CD4-positive, CD25-positive, alpha-beta regulatory T cell (primary cell): ENCODE measurements at places on chromosomes 4 and X. TPM values are rescaled to one million over a fixed set of nuclear protein-coding genes. Genes with fewer than 3 reads are reported as not detected.

The H2BW2 gene
- not detected for total RNA-seq

The VCX gene
- not detected for total RNA-seq

The GPR78 gene
- not detected for total RNA-seq

The NPY5R gene
- not detected for total RNA-seq

The OTUD6A gene
- total RNA-seq, result not detected

The SLC35A2 gene
- total RNA-seq, result 50.0 TPM

The UBQLN2 gene
- 49.6 TPM for total RNA-seq

The PDGFC gene
- total RNA-seq, result 0.62 TPM

GRCh38 chrX:111743316-111743715 is 62.3 kb downstream of the ALG13 start:
- no peaks in the 10 kb centered on the region for H3K27me3 ChIP-seq
- H3K36me3 ChIP-seq, result peaks cover 48% of the 10 kb centered on the region
- no peak for DNase-seq
- H3K27ac ChIP-seq, result no peak overlapping the region
- H3K4me1 ChIP-seq, result no peaks in the 10 kb centered on the region

GRCh38 chrX:40268188-40268520 is 170.4 kb upstream of the BCOR start:
- no peaks in the 10 kb centered on the region for H3K27me3 ChIP-seq
- no peak overlapping the region for H3K27ac ChIP-seq
- peaks cover 10% of the 10 kb centered on the region for H3K4me1 ChIP-seq

DNA sequence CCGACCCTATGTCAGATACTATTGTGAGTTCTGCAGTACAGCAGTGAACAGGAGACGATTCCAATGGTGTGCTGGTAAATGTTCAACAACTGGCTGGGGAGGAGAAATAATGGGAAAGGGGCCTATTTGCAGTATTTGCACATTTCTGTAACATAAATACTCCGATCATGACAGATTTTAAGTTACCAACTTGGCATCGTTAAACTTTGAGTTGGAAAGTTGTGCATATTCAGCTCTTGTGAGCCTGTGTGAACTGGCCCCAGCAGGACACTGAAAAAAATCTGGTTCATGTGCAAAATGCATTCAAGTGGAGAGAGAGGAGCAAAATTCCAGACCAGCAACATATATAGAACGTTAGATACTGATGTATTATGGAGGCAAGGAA is 175.0 kb downstream of the MAPK10 start:
- no peak overlapping the region for H3K27ac ChIP-seq
- H3K4me3 ChIP-seq, result no peak overlapping the region
- DNase-seq, result no peak
- no peaks in the 10 kb centered on the region for H3K4me1 ChIP-seq
- no peaks in the 10 kb centered on the region for H3K36me3 ChIP-seq
- H3K27me3 ChIP-seq, result no peaks in the 10 kb centered on the region

- H3K27me3 ChIP-seq, result no peaks in the 10 kb centered on the region
- H3K4me1 ChIP-seq, result no peaks in the 10 kb centered on the region
- H3K27ac ChIP-seq, result no peak overlapping the region
- DNase-seq, result no peak
- H3K36me3 ChIP-seq, result no peaks in the 10 kb centered on the region
These were observed 3.9 kb upstream of the DTHD1 start for GRCh38 chr4:36277533-36277932.

DNA sequence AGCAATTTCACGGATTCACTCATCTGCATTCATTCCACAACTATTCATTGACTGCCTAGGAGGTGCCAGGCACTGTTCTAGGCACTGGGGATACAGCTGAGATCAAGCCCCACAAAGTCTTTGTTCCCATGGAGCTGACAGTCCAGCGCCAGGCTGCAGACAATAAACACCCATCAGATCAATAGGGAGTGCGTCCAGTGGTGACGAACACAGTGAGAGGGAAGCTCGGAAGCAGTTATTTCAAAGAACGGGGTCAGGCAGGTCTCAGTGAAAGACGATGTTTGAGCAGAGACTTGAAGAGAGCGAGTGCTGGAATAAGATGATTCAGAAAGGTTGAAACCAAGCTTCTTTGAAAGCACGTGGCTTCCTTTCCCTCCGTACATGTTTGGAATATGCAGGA is 167.2 kb downstream of the EVC2 start:
- no peak overlapping the region for H3K4me3 ChIP-seq
- H3K27me3 ChIP-seq, result no peaks in the 10 kb centered on the region
- no peaks in the 10 kb centered on the region for H3K4me1 ChIP-seq
- no peak for DNase-seq
- H3K27ac ChIP-seq, result no peak overlapping the region

- H3K4me1 ChIP-seq, result no peaks in the 10 kb centered on the region
- H3K27ac ChIP-seq, result no peak overlapping the region
- H3K36me3 ChIP-seq, result no peaks in the 10 kb centered on the region
- no peaks in the 10 kb centered on the region for H3K27me3 ChIP-seq
- no peak for DNase-seq
These were observed 37.4 kb downstream of the MAML3 start for GRCh38 chr4:140116442-140117104.

DNA sequence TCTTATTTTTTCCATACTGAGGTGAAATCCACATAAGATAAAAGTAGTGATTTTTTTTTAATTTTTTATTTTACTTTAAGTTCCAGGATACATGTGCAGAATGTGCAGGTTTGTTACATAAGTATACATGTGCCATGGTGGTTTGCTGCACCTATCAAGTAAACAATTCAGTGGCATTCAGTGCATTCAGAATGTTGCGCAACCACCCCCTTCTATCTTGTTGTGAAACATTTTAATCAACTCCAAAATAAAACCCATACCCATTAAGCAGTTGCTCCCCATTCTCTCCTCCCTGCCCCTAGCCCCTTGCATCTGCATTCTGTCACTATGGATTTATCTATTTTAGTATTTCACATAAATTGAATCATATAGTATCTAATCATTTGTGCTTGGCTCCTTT is 121.2 kb downstream of the KLHL13 start:
- no peak for DNase-seq
- H3K4me1 ChIP-seq, result no peaks in the 10 kb centered on the region
- no peaks in the 10 kb centered on the region for H3K27me3 ChIP-seq
- H3K4me3 ChIP-seq, result no peak overlapping the region
- H3K36me3 ChIP-seq, result no peaks in the 10 kb centered on the region

GRCh38 chr4:184472614-184473498 is 1.5 kb downstream of the IRF2 start:
- peak; percentile 60 for DNase-seq
- H3K27me3 ChIP-seq, result no peaks in the 10 kb centered on the region
- peaks cover 58% of the 10 kb centered on the region for H3K4me1 ChIP-seq
- peak overlapping the region; percentile 79 for H3K27ac ChIP-seq

DNA sequence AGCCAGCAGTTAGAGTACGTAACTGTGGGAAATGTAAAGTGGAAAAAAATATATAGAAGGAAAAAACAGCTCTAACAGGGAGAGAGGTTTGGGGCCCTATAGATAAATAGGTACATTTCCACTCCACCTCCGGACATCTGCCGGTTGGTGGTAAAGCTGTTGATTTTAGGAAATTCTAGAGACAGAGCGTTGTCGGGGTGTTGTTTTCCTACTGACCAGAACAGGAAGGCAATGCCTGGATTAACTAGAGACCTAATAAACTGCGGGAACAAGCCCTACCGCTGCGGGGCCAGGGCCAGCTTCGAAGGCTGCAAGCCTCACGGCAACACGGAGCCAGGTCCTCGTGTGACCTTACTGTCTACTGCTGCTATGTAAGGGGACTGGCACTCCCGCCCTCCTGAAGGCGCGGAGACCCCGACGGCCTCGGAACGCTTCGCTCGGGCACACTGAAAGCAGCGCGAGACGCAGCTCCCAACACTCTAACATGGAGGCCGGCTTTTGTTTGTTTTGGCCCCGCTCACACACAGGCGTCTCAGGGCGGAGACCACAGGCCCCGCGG is 702 bp upstream of the CDKN2AIP start:
- no peak for DNase-seq
- H3K36me3 ChIP-seq, result peaks cover 24% of the 10 kb centered on the region
- H3K4me3 ChIP-seq, result peak overlapping the region; percentile 84
- H3K27ac ChIP-seq, result peak overlapping the region; percentile 96
- H3K4me1 ChIP-seq, result peaks cover 47% of the 10 kb centered on the region

DNA sequence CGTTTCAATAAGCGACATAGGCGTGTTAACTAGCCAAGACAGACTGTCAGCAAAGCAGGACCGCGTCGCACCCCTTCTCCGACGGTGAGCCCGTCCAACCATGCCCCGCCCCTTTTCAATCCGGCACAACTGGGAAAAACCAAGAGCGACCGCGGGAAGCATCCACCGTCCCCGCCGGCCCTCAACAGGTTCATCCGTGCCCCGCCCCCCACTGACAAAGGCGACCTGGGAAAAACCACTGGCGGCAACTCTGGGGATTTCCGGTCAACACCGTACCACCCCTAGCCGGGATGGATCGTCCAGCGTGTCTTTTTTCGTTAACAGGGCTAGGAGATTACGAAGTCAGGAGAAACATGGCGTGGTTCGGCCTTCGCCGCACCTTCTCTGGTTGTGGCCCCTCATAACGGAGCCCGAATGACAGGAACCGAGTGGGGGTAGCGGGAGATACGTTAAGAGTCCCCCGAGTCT is 377 bp downstream of the TIMM17B start:
- peak overlapping the region; percentile 78 for H3K4me3 ChIP-seq
- peak overlapping the region; percentile 96 for H3K27ac ChIP-seq
- H3K4me1 ChIP-seq, result peaks cover 19% of the 10 kb centered on the region
- no peaks in the 10 kb centered on the region for H3K27me3 ChIP-seq
- H3K36me3 ChIP-seq, result peaks cover 18% of the 10 kb centered on the region

GRCh38 chr4:13531625-13531998 is 12.7 kb downstream of the NKX3-2 start:
- H3K4me3 ChIP-seq, result no peak overlapping the region
- peaks cover 24% of the 10 kb centered on the region for H3K4me1 ChIP-seq
- H3K27me3 ChIP-seq, result peaks cover 62% of the 10 kb centered on the region
- H3K36me3 ChIP-seq, result no peaks in the 10 kb centered on the region
- DNase-seq, result no peak

GRCh38 chrX:74931214-74931613 is 6.0 kb upstream of the NEXMIF start:
- H3K27ac ChIP-seq, result no peak overlapping the region
- H3K4me3 ChIP-seq, result no peak overlapping the region
- no peak for DNase-seq
- H3K27me3 ChIP-seq, result no peaks in the 10 kb centered on the region

- H3K4me1 ChIP-seq, result no peaks in the 10 kb centered on the region
- no peak overlapping the region for H3K4me3 ChIP-seq
- no peak for DNase-seq
- no peaks in the 10 kb centered on the region for H3K36me3 ChIP-seq
- H3K27ac ChIP-seq, result no peak overlapping the region
These were observed 1060.1 kb downstream of the ADGRL3 start for GRCh38 chr4:62260254-62260653.

- peak; percentile 23 for DNase-seq
- H3K4me1 ChIP-seq, result no peaks in the 10 kb centered on the region
- no peaks in the 10 kb centered on the region for H3K36me3 ChIP-seq
- no peaks in the 10 kb centered on the region for H3K27me3 ChIP-seq
- no peak overlapping the region for H3K4me3 ChIP-seq
These were observed 96.2 kb downstream of the UGT8 start for GRCh38 chr4:114694770-114695169.

GRCh38 chr4:26999689-27000088 is 139.0 kb downstream of the STIM2 start:
- peaks cover 18% of the 10 kb centered on the region for H3K36me3 ChIP-seq
- H3K4me1 ChIP-seq, result peaks cover 15% of the 10 kb centered on the region
- no peak overlapping the region for H3K4me3 ChIP-seq
- no peak overlapping the region for H3K27ac ChIP-seq

GRCh38 chr4:19133315-19133714 is 1111.8 kb upstream of the LCORL start:
- H3K4me1 ChIP-seq, result no peaks in the 10 kb centered on the region
- no peak for DNase-seq
- H3K27ac ChIP-seq, result no peak overlapping the region
- no peaks in the 10 kb centered on the region for H3K36me3 ChIP-seq
- no peak overlapping the region for H3K4me3 ChIP-seq

DNA sequence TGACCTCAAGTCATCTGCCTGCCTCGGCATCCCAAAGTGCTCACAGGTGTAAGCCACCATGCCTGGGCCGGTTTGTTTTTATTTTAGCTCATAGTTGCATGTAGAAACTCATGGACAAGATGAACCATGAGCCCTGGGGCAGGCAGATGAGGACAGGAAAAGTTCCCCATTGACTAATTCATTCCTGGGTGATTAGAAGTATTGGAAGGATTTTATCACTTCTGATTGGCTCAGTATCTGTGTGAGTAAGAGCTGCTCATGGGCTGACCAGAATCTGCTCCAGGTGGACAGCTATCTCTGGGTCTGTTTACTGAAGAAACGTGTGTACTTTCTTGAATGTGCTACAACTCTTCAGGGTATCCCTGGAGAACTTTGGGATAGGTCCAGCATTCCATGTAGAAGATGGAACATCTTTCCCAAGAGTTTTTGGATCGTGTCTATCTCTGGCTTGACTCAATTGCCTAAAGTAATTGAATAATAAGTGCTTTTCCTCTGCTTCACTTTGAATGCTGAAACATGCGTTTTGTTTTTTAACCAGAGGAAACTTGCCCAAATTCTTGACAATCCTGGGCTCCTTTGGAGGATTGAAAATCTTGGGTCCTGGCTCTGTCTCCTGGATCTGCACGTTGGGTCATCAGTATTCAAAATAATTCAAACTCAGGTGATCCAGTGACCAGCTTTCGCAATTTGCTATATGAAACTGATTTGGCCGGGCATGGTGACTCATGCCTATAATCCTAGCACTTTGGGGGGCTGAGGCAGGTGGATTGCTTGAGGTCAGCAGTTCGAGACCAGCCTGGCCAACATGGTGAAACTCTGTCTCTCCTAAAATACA is 88.6 kb upstream of the DHRSX start:
- H3K4me1 ChIP-seq, result peaks cover 4% of the 10 kb centered on the region
- H3K36me3 ChIP-seq, result no peaks in the 10 kb centered on the region
- no peak for DNase-seq
- no peak overlapping the region for H3K4me3 ChIP-seq
- H3K27me3 ChIP-seq, result peaks cover 8% of the 10 kb centered on the region

- H3K27me3 ChIP-seq, result no peaks in the 10 kb centered on the region
- peaks cover 4% of the 10 kb centered on the region for H3K4me1 ChIP-seq
- H3K27ac ChIP-seq, result no peak overlapping the region
- H3K36me3 ChIP-seq, result no peaks in the 10 kb centered on the region
- H3K4me3 ChIP-seq, result no peak overlapping the region
These were observed 12.2 kb downstream of the TET2 start for GRCh38 chr4:105158837-105159236.

DNA sequence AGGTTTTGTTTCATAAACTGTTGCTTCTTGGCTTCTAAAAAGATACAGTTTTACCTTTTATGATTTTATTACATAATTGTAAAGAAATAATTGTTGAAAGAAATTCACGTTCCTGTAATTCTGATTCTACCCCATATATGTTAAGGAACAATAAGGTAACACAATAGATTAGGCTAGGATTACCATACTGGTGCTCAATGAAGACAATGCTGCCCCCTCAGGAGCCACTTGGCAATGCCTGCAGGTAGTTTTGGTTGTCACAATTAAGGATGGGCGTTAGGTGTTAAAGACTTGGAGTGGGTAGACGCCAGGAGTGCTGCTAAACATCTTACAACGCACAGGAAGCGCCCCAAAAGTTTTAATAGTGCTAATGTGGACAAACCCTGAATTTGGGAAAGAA is 133.2 kb downstream of the NLGN4X start:
- H3K27me3 ChIP-seq, result no peaks in the 10 kb centered on the region
- DNase-seq, result no peak
- no peak overlapping the region for H3K4me3 ChIP-seq

GRCh38 chr4:40437741-40438383 is 102.7 kb downstream of the CHRNA9 start:
- no peak for DNase-seq
- peaks cover 9% of the 10 kb centered on the region for H3K4me1 ChIP-seq
- H3K27me3 ChIP-seq, result no peaks in the 10 kb centered on the region
- H3K27ac ChIP-seq, result no peak overlapping the region
- H3K4me3 ChIP-seq, result no peak overlapping the region

GRCh38 chr4:88939697-88940096 is 117.3 kb downstream of the FAM13A start:
- no peak overlapping the region for H3K4me3 ChIP-seq
- H3K4me1 ChIP-seq, result peaks cover 24% of the 10 kb centered on the region
- no peak overlapping the region for H3K27ac ChIP-seq
- DNase-seq, result no peak
- no peaks in the 10 kb centered on the region for H3K36me3 ChIP-seq
